ENCODE measurements at places on chromosomes 11 and 22.

GRCh38 chr11:84866922-84867321 is 760.2 kb downstream of the DLG2 start:
- DNase-seq, result no peak

DNA sequence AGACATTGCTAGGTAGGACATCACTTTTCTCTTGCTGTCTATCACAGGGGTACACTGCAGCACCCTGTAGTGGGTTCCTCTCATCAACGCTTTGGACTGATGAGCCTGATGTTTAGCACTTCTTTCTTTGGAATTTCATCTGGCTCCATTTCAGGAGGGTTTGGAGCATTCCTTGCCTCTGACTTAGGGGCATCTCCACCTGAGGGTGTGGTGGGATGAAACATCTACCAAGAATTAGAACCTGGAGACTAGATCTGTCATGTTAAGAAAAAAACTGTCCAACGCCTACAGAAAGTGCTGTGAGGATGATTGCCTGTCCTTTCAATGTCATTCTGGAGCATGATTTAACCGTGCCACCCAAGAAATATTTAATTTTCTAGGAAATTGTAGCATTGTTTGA is 648.4 kb downstream of the ETS1 start:
- DNase-seq, result no peak

DNA sequence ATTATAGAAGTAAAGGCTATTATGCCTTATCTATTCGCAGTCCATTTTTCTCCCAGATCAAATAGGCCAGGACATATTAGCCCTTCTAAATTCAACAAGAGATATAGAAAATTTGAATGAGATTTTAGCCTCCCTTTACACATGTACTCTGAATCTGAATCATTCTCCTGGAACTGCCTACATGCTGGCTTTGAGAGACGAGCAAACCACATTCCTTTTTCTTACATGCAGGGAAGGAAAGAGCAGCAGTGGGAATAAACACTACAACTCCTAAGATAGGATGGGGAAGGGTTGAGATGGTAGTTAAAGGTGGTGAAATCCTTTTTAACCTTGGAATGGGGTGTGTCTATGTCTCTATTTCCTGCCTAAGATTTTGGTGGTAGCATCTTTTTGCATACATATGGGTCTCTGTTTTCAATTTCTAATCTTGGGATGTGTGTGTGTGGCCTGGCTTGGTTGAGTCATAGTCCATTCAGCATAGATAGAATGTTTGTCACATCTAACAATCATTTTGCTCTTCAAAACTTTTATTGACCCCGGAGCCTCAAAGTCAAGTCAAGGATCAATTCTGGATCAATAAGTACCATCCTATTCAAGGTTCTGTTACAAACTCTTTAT is 11.1 kb upstream of the OOSP2 start:
- no peak for DNase-seq

DNA sequence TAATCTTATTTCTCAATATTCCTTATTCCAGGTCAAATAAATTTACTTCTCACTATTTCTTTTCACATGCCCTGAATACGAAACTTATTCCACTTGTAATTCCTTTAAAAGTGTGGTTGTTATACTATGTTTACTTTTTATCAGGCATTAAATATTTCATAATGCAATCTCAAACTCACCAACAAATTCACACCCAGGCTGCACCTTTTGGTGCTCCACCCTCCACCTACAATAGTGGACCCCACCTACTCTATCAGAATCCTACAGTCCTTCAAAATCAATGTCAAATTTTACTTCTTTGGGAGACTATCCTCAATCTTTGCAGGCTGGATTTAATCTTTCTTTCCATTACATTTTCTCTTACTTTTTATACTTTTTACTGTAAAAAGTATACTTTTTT is 65.9 kb upstream of the MTMR2 start:
- no peak for DNase-seq

DNA sequence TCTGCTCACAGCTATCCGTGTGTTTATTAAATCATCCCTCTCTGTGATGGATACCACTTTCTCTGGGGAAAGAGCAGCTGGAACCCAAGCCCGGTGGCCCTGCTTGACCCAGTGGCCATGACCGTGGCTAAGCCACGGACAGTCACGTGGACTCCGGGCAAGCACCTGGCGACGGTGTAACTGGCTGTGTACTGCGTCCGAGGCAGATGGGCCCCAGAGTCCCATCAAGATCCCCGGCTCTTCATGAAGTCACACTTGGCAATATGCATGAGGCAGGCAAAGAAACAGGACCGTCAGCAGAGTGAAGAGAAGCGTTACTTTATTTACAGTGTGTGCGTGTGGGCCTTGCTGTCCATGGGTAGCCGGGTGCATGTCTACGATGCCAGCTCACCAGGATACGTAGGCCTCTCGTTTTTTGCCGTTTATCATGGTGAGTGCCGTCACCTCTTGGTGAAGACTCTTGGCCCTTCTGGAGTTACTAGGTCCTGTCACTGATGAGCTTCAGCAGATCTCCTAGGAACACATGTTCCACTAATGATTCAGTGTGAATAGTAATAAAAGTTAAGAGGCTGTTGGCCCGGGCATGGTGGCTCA is 366.3 kb downstream of the TBC1D22A start:
- no peak for DNase-seq

DNA sequence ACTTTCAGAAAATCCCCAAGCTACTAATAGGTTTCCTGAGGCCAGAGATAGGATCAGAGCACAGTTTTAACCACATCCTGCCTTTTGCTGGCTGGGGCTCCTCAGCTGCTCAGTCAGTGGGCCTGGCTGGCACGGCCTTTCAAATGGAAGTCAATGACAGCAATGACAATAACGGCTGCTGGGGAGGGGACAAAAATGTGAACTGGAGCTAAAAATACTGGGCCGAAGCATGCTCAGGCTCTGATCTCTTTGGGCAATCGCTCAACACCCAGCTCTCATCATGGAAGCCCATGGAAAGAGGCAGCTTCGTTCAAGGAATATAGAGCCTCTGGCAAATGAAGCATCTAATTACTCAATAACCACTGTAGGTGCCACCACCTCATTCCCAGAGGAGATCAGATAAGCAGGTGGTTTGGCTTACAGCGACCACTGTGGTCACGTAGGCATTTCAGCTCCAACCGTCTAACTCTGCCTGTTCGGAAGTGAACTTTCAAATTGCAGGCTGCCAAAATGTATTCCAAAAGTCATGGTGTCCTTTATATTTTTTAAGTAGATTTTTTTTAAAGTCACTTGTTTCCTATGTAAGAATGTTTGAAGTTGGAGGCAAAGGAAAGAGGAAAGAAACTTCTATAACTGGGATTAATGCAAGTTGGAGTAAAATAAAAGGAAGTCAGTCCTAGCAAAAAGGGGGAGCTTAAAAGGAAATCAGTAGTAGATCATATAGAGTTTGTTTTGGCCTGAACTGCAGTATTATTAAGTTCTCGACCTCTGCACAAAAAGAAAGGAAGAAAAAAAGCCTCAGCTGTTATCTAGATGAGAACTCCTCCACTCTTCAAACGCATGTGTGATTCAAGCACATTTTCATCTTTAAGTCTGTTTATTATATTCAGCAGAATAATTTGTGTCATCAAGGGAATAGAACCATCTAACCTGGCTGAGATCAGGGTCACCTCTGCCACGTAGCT is 14.1 kb downstream of the WT1 start:
- no peak for DNase-seq

- DNase-seq, result no peak
Measured at GRCh38 chr22:43128116-43128515, 15.1 kb downstream of the MCAT start.

All from esophagus squamous epithelium (tissue), 5 donors.